ENCODE measurements at places on chromosomes 7 and 10. TPM values are rescaled to one million over a fixed set of nuclear protein-coding genes. Genes with fewer than 3 reads are reported as not detected.

SPDYE6 gene
- total RNA-seq, result not detected

DNA sequence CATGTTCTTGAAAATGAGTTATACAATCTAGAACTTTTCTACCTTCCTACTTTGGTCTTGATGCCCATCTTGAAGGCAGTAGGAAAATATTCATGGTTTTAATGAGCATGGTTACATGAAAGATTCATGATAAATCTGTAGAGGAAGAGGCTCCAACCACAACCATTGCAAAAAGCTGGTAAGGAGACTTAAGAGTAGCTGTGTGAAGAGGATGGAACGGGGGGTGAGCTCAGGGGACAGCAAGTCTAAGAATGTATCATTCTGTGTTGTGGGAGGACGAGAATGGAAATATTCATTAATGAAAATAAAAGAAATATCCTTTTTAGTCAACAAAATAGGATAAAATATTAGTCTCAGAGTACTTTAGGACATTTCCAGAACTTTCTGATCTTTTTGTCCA, 81.1 kb downstream of the BMPER start:
- DNase-seq, result no peak

SEMA3E gene
- total RNA-seq, result 1.9 TPM

- no peak for DNase-seq
These were observed 38.3 kb downstream of the WBP1L start for GRCh38 chr10:102781921-102782557.

NCAPG2 gene
- total RNA-seq, result 9.2 TPM

GRCh38 chr7:72038022-72038732, 374.0 kb downstream of the CALN1 start:
- DNase-seq, result no peak

DNA sequence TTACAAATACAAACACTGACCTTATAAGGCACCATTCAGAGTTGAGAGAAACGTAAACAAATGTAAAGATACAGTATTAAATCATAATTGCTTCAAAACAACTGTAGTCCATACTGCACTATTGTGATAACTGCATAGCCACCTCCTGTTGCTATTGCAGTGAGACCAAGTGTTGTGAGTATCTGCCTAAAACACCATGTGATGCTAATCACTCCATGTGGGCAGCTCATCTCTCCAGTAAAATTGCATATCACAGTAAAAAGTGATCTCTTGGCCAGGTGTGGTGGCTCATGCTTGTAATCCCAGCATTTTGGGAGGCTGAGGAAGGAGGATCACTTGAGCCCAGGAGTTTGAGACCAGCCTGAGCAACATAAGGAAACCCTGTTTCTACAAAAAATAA, 26.8 kb upstream of the PRF1 start:
- no peak for DNase-seq

DNA sequence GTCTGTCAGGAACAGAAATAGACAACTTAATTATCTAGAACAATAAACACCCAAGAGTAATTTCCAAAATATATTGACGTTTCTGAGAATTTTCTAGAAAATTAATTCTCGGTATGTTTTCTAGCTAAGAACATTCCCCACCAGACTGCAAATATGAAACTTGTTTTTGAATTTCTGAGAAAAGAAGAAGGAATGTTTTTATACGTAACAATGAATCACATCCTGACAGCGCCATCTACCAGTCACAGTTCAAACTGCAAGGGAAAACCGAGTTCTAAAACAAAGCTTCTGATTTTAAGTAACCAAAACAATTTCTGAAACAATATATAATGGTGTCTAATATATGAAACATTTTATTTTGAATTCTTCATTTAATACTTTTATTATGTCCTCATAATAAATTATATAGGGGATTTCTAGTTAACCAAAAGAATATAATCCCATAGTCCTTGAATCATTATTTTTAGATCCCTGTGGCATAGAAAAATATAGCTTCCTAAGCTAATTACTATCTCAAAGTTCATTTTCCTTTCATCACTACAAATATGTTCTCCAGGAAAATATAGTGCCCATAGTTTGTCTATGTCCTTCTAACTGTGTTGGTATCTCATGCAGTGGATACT, 34.5 kb upstream of the MEOX2 start:
- DNase-seq, result no peak
